ENCODE measurements at places on chromosomes 11 and 22.
A peak's percentile ranks its signal among the peaks of the same experiment; 100 is the strongest.

- no peak for DNase-seq
Measured at GRCh38 chr11:78426845-78427244, 9.2 kb upstream of the GAB2 start.

- peak; percentile 68 for DNase-seq
Measured at GRCh38 chr11:2930704-2931419, 1.6 kb upstream of the PHLDA2 start.

GRCh38 chr11:4063348-4063747 lies 31.3 kb upstream of the RRM1 start:
- no peak for DNase-seq

GRCh38 chr11:17550450-17551346 lies 3.6 kb downstream of the OTOG start:
- peak; percentile 20 for DNase-seq

DNA sequence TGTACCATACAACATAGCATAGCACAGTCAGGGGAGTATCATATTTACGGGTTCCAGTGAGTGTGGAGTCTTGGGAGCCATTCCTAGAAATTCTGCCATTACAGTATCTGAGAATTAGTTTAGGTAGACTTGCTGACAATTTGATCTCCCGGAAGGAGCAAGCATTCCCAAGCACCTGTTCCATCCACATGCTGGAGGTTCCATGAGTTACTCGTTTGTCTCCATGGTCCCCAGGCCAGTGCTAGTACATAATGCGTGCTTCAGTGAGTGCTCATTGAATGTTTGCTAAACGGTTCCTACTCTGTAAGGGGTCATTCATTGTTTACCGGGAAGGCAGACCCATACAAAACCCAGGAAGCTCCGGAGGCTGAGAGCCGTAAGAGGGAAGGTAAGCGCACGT lies 27.4 kb upstream of the MYOD1 start:
- DNase-seq: no peak

DNA sequence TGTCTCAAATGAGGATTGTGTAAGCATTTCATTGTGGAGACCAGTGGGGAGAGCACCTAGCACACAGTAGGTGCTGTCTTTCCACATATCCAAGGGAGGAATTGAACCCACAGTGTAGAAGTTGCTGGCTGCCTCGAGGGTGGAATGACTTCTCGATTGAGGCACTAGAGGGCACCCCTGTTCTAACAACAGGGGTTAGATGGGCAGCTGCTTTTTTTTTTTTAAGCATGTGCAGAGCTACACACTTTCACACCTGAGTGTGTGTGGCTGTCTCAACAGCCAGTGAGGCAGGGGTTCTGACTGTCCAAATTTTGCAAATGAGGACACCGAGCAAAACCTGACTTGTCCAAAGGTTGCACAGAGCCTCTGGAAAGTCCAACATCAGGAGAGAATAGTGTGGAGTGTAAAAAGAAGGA lies 118.2 kb upstream of the CRYBB3 start:
- DNase-seq: peak; percentile 79

- peak; percentile 74 for DNase-seq
Measured at GRCh38 chr11:77147668-77148321, 19.7 kb downstream of the MYO7A start.

DNA sequence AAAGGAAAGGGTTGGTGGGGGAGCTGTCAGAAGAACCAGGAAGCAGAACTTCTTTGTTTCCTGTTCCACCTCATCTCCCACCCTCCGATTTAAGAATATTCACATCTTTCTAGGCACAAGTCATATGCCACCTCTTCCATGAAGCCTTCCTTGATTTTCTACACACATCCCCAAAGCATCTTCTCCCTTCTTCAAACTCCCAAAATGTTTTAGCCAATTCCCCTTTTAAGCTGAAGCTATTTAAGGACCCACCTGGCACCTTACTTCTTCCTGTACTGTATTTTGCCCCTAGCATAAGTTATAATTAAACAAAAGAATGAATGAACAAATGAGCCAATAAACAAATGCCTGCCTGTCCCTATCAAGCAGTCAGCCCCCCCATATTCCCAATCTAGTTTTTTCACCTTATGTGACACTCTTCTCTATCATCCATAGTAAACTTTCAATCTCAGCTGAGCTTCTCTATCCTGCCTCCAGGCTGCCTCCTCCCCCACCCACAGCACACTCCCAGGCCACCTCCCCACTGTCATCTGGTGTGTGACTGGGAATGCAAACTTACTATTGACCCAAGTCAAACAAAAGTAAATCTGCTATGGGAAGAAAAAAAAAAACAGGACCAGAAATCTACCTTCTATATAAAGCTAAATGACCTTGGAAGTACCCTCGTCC lies 3.9 kb downstream of the TNKS1BP1 start:
- no peak for DNase-seq

GRCh38 chr11:86174101-86175046 lies 70.2 kb upstream of the EED start:
- DNase-seq: no peak

GRCh38 chr11:23851216-23851615 lies 645.6 kb upstream of the LUZP2 start:
- DNase-seq: no peak

- no peak for DNase-seq
Measured at GRCh38 chr11:19774817-19775580, 62.4 kb downstream of the NAV2 start.

DNA sequence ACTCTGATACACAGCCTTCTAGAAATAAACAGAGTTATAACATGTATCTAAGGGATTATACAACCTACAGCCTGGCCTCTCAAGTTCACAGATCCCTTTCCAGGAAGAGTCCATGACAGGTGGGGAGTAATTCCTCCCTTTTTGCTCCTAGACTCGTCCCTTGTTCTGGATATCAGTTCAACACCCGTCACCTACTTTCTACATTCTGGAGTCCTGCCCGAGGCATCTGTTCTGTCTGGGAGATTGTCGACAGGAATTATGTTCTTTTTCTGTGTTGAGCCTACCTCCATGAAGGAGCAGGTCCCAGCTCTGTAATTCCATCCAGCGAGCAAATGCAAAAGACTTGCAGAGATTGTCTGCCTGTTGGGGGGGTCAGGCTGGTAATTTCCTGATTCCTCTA lies 224.6 kb upstream of the NTM start:
- no peak for DNase-seq

- no peak for DNase-seq
Measured at GRCh38 chr11:88131764-88132470, 43.3 kb downstream of the RAB38 start.

DNA sequence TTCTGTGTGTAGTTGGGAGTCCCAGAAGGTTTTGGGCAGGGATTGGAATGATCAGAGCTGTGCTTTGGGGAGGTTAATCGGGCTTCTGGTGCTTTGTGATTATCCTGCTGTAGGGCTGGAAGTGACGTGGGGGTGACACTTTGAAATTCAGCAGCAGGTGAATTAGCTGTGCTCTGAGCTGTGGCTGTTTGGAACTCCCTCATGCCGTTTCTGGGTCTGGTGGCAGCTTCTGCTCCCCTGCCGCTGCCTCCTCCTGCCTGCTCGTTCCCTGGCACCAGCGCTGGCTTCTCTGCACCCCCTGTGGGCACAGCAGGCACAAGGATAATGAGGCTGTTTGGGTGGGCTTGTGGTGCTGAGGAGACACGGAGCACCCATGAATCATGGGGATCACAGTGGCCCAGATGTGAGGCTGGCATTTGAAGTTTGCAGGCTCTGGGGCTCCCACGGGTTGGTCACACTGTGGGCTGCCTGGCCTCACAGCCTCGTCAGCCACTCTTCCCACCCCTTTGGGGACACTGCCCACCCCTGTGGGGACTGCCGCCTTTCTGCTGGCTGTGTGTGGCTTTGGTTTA lies 49.7 kb downstream of the TBC1D22A start:
- no peak for DNase-seq

- DNase-seq: no peak
Measured at GRCh38 chr22:36347094-36347493, 40.7 kb downstream of the MYH9 start.

DNA sequence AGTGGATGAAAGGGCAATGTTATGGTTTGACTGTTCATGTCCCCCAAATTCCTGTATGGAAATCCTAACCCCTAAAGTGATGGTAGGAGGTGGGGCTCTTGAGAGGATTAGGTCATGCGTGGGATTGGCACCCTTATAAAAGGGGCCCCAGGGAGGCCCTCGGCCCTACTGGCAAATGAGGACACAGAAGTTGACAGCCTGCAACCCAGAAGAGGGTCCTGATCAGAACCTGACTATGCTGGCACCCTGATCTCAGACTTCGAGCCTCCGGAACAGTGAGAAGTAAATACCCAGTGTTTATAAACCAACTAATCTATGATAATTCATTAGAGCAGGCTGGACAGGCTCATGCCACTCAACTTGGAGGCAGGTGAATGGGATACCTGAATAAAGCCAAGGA lies 8.7 kb downstream of the IFITM10 start:
- DNase-seq: no peak

GRCh38 chr22:25091458-25091857 lies 108.2 kb upstream of the CRYBB3 start:
- DNase-seq: no peak

- no peak for DNase-seq
Measured at GRCh38 chr11:129612447-129612961, 203.1 kb upstream of the TMEM45B start.

DNA sequence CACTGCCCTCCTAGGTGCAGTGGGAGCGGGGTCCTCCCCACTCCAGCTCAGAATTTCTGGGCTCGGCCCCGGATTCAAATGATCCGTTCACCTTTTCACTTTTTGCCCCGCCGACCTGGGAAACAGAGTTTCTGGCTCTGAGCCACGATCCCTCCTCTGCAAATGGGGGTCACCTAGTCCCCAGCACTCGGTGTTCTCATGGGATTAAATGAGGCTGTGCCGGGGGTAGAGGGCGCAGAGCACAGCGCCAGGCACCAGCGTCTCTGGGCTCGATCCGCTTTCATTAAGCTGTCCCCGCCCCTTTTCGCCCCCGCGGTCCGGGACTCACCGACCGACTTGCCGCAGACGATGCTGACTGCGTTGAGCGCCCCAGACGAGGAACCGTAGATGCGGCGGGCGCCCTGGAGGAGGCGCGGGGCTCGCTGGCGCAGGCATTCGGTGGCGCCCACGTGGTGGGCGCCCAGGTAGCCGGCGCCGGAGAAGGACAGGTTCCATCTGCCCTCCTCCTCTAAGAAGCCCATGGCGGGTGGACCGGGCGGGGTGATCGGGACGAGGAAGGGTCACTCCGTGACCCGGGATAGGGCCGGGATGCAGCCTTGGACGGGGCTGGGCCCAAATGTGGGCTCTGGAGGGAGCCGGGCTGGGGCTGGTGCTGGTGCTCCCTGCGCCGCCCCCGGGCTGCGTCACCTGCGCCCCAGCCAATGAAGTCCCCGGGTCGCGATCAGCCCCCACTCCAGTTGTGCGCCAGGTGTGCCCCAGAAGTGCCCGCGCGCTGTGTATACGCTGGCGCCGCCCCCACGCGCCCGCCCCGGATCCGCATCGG lies at the start of gene PNPLA5:
PNPLA5 (minus strand) TSS at position 654 of the 823 bp plus-strand sequence; CDS start at position 521, 133 bp downstream.
- peak; percentile 71 for DNase-seq

DNA sequence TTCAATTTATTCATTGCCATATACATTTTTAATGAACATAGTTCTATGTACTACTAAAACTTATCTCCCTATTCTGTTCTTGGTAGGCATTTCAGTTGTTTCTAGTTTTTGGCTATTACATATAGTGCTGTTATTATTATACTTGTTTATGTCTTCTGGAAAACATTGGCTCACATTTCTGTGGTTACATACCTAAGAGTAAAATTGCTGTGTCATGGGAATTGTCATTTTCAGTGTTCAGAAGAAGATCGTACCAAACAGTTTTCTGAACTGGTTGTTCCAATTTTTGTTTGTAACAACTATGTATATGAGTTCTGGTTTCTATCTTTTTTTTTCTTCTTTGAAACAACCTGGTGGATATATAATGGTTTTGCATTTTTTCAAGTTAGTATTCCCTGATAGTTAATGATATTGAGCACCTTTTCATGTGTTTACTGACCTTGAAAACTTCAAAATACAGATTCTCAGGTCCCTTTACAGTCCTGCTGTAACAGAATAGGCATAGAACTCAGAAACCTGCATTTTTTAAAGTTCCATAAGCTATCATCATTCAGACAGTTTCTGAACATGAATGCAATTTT lies 230.7 kb downstream of the JRKL start:
- no peak for DNase-seq

DNA sequence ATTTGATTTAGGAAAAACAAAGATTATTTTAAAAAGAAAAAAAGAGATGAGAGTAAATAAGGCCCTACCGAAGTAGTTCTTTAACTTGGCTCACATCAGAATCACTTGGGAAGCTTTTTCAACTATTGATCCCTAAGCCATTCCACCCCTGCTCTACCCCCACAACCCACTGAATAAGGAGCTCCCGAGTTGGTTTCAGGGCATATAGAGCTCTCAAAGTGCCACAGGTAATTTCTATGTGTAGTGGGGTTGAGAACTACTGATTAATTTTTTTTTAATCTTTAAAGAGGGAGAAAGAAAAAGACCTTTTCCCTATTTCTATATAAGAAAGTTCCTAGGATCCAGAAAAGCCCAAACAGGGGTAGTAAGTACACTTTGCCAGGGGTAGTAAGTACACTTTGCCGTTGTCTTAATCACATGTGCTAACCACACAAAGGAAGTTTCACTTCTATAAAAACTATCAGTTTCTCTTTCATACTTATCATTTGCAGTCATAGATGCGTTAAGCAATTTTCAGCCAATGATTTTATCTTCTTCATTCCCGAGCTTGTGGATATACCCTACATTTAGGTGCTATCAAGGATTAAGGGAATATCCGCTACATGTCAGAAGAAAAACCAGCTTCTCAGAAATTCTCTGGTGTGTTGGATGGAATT lies 108.4 kb upstream of the ZC3H12C start:
- no peak for DNase-seq

DNA sequence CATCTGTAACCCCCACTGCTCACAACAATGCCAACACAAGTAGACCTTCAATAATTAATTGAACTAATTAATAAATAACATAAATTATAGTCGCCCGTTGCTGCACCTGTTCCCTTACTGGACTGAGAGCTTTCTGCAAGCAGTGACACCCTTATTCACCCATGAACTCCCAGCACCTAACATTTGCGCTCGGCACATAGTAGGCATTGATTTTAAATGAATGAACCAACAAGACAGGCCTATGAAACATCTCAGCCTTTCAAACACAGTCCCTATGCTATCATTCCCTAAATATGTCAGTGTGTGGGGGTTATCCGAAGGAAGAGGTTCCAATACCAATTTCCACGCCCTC lies 1.1 kb downstream of the THAP12 start:
- DNase-seq: no peak

DNA sequence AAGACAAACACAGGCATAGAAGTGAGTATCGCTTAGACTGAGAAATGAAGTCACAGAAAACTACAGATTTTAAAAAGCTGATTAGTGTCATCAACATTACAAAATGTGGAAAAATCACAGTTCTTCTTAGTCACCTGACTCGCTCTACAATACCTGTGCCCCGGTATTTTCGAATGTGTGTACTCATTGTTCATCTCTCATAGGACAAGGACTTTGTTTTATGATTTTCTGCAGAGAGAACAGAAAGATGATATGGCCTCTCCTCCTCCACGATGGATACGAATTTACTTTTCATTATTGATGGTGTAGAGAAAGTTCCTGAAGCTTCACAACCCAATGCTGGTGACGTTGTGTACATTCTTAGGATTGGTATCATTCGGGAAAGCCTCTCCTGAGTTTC lies 29.4 kb upstream of the GAL start:
- DNase-seq: no peak

- DNase-seq: no peak
Measured at GRCh38 chr11:89182773-89183518, 5.3 kb downstream of the TYR start.
